ENCODE measurements at places on chromosomes 6 and 20.

DNA sequence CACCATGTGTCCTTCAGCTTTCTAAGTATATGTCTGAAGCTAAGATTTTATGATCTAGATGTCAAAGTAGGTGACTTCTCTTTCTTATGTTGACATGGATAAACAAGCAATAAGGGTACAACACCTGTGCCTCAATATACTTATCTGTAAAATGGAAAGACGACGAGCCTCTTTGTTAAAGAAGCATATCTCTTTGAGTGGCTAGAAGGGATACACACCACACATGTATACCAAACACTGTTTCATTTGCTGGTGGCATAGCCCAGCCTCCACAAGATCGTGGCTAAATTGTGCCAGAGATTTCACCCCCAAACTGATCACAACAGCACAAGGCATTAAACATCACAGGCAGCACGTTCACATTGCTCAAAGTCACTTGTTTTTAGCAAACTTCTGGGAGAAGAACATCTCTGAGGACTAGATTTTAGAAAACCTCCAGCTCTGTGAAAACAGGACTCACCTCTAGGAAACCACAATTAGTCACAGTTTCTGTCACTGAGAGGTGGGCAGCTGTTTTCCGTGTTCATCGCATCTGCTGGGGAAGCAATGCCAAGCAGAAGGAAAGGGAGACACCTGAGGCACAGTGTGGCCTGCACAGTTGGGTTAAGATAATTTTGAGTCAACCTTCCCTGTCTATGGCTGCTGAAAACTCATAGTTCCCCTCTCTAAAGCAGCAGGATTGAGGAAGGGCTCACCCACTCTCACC is 263.0 kb upstream of the PLCB4 start:
- no peak for DNase-seq

- DNase-seq: no peak
These were observed 60.7 kb downstream of the GRIK2 start for GRCh38 chr6:101454106-101454676.

- no peak for DNase-seq
These were observed 875 bp upstream of the ZBTB9 start for GRCh38 chr6:33453393-33454008.

GRCh38 chr6:10419749-10420545 is 5.1 kb upstream of the TFAP2A start:
- DNase-seq: no peak

- no peak for DNase-seq
These were observed 31.7 kb upstream of the VEGFA start for GRCh38 chr6:43738267-43738676.

DNA sequence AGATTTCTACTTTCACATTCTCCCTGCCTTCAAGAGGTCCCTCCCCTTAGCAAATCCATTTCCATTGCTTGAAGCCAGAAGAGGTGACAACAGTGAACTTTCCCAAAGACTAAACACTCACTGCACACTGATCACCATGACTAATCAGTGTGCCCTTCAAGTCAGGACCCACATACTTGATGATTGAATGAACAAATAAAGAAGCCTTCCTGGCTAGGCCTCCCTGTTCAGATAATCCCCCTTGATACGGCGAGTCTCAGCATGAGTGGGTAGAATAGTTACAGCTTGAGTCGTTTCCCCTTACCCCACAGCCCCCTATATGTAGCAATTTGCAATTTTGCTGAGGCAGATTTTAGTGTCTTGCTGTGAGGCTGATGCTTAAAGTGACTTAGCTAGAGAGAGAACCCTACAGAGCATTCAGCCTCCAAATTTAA is 102.2 kb downstream of the UNC5CL start:
- no peak for DNase-seq

DNA sequence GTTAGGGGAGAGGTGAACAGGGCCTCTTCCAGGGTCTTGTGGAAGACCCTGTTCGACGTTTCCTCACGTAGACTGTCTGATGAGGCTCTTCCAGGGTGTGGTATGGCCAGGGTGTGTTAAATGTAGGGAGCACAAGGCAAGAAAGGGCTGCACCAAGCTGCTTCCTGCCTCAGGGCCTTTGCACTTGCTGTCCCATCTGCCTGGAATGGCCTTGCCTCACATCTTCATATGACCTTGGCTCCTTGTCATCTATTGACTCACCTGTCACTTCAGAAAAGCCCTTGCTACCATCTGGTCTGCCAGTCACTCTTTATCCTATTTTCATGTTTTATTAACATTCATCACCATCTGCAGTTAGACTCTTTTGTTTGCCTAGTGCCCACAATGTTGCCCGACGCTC is 31.0 kb downstream of the E2F3 start:
- peak; percentile 62 for DNase-seq
